WERI-Rb-1 (cell line): ENCODE measurements at places on chromosomes 3 and 15.

DNA sequence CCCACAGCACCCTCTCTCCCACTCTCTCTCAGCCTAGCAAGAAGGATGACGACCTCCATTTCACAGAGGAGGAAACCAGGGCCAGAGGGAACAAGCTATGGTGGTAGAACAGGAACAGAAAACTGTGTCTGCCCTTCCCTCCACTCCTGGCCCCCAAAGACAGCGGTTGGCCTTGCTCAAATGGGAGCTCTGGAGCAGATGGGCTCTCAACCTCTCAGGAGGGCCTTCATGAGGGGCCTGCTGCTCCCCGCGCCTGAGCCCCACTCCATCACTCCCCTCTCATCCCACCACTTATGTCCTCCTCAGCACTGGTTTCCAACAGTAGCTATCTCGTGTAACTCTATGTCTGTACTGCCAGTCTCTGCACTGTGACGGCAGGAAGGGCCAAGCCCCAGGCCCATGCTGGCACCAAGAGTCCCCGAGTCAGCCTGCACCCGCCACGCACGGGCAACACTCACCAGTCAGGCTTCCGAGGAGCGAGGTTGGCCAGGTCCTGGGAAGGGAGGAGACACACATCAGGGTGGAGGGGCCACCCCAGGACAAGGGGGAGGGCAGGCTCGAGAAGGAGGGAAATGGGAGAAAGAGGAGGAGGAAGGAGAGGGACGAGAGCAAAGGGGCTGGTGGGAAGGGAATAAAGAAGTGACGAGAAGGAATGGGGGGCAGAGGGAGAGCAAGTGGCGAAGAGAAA lies 45.5 kb downstream of the PTH1R start:
- no peak for DNase-seq

DNA sequence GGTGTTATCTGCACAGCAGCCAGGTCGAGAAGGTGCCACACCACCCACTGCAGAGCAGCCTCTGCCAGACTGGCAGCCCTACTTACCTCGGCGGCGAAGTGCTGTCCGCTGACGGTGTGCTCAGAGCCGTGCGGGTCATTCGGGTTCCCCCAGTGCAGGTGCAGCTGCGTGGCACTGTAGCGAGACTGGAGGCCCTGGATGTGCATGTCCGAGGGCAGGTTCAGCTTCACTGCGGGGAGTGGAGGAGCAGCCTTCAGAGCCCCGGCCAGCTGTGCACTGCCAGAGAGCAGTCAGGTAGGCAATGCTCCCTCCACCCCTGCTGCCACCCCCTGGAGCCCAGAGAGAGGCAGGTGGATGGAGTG lies 36.3 kb downstream of the CA12 start:
- DNase-seq = no peak

GRCh38 chr3:76897076-76897475 lies 142.8 kb upstream of the ROBO2 start:
- DNase-seq = no peak

- peak; percentile 93 for DNase-seq
Measured at GRCh38 chr15:83066734-83067637, at the start of gene BTBD1. BTBD1 (minus strand) TSS chr15:83067252; CDS start chr15:83067151, 101 bp downstream.

GRCh38 chr3:52122491-52122890 lies 31.7 kb downstream of the POC1A start:
- no peak for DNase-seq

DNA sequence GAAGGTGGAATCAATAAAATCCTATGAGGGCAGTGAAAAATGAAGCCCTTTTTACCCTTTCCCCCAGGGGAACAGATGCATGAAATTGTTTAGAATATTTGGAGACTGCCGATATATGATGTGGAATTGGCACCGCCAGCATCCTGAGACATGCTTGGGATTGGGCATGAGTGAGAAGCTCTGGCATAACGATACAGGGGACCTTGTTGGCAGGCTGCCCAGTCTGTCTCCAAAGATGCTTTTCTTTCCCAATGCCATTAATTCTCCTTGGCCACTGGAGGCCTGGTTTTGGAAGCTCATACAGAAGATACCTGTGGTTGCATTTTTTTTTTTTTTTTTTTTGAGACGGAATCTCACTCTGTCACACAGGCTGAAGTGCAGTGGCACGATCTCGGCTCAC lies 800.6 kb upstream of the LMCD1 start:
- no peak for DNase-seq

- DNase-seq = no peak
Measured at GRCh38 chr3:26480377-26480776, 142.2 kb upstream of the LRRC3B start.

DNA sequence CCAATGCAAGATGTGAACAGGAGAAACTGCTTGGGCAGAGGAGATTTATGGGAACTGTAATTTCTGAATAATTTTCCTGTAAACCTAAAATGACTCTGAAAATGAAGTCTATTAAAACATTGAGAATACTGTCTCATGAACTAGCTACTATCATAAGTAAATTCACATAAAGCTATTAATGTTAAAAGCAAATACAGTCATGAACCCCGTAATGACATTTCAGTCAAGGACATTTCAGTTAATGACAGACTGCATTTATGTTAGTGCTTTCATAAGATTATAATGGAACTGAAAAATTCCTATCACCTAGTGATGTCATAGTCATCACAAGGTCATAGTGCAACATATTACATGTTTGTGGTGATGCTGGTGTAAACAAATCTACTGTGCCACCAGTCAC lies 17.2 kb downstream of the CBLB start:
- no peak for DNase-seq

GRCh38 chr3:40118091-40118490 lies 191.4 kb upstream of the EIF1B start:
- DNase-seq = no peak

DNA sequence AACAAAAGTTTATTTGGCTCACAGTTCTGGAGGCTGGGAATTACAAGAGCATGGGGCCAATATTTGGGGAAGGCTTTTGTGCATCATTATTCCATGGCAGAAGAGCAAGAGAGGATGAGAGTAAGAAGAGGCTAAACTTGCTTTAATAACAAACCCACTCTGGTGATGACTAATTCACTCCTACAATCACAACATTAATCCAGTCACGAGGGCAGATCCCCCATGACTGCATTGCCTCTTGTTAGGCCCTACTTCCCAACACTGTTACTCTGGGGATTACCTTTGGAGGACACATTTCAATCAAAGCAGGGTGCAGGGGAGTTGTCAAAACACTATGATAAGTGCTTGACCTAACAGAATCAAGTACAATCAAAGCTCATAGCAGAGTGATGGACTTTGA lies 181.7 kb downstream of the BBX start:
- no peak for DNase-seq

GRCh38 chr3:123809597-123809996 lies 74.5 kb downstream of the MYLK start:
- no peak for DNase-seq

DNA sequence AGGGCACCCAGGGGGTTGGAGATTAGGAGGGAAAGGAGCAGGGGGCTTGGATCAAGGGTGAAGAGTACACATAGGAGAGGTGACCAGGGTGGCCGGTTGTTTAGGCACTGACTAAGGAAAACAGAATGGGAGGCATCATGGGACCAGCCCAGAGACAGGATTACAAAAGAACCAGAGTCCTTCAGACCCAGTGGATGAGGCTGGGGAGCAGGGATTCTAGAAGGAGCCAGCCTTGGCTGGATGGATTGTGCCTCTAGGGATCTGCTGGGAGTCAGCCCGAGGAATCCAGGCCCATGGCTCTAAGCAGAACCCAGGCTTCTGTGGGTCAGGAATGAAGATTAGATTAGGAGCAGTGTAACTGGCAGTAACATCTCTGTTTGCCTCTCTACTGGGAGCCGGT lies 98.6 kb downstream of the ARNT2 start:
- DNase-seq = no peak

DNA sequence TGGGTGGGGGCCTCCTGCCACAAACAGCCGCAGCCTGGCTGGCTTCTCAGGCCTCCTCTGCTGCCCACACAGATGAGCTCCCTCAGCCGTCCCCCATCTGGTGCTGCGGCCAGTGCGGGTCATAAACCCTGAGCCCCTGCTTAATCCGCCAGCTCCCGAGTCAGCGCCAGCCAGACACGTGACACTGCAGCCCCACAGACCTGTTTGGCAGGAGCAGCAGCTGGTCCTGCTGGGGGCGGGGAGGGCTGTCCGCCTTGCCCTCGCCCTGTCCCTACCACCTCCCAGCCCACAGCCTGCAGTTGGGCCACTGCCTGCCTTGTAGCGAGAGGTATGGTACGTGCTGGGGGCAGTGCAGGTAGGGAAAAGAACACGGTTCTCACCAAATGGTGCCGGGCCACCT lies 86.2 kb downstream of the IQSEC1 start:
- DNase-seq = peak; percentile 97

DNA sequence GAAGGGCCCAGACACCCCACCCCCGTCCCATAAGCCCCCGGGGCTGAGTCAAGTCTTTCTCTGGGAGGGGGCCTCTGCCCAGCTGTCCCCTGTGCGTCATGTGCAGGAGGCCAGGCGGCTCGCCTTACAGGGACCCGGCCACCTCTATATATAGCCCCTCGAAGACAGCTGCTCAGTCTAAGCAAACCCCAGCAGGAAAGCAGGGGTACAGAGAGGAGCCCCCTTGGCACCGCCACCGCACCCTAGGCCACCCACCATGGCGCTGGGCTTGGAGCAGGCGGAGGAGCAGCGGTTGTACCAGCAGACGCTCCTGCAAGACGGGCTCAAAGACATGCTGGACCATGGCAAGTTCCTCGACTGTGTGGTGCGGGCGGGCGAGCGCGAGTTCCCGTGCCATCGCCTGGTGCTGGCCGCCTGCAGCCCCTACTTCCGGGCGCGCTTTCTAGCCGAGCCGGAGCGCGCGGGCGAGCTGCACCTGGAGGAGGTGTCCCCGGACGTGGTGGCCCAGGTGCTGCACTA lies at the start of gene KLHL40:
Gene KLHL40 (plus strand): TSS at position 175 of the 519 bp plus-strand sequence. CDS start 82 bp downstream, at position 257.
- peak; percentile 5 for DNase-seq

GRCh38 chr15:25465835-25466234 lies 27.0 kb upstream of the UBE3A start:
- no peak for DNase-seq

DNA sequence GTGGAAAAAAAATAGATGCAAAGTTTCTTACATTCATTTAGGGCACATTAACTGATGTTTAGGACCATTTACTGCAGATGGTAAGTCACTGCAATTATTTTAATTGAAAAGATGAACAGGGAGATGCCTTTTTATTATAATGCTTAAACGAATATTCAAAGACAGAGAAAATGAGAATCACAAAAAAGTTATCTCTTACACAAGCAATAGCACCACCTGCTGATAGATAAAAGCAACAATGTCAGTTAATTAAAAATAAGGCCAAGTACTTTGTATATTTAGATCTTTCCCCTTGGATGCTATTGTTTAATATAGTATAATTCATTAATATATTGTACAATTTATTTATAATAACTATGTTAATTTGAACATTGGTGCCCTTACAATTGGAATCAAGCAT lies 55.9 kb downstream of the IFT80 start:
- no peak for DNase-seq

DNA sequence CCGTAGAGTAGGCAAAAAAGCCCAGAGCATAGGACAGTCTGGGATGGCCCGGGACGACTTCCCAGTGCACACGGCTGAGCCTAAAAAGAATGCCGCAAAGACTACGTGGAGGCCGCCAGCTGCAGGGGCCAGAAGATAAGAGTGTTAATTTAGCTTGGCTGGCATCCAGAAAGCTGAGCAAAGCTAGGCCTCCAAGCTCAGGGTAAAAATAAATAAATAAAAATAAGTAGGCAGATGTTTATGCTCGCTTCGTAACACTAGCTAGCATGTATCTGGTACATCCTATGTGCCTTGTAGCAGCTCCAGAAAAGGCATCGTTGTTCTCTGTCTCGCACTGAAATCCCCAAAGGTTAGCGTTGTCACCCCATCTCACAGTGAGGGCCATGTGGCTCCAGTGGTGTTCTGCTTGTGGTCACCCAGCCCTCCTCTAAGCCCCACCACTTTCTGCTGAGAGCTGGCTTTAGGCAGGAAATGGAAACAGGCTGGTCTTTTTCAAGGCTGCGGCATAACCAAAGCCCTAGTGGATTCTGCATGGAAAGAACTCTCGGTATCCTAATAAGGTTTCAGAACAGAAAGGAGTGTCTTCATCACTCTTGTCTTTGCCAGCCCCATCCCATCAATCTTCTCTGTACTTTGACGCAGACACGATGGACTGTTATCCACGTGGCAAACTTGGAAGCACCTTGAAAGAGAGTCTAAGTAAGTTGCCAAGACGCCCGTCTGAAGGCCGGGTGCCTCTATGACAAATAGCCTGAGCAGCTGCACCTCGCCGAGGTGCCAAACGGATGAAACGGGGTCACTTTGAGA lies 58.1 kb upstream of the MEF2A start:
- no peak for DNase-seq

DNA sequence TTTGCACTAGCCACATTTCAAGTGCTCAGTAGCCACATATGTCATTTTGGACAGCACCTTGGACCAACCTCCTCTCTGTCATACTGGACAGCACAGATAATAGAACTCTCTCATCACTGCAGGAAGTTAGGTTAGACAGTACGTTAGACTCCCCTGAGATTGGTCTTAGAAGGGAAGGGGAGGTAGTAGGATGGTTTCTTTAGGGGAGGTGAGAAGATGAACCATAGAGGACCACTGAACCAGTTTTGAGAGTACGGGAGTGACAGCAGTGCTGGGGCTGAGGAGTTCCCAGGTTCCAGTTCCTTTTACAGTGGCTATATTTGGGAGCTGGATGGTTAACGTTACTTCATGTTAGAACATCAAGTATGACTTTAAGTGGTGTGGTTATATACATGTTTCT lies 7.8 kb downstream of the LRCH3 start:
- no peak for DNase-seq

DNA sequence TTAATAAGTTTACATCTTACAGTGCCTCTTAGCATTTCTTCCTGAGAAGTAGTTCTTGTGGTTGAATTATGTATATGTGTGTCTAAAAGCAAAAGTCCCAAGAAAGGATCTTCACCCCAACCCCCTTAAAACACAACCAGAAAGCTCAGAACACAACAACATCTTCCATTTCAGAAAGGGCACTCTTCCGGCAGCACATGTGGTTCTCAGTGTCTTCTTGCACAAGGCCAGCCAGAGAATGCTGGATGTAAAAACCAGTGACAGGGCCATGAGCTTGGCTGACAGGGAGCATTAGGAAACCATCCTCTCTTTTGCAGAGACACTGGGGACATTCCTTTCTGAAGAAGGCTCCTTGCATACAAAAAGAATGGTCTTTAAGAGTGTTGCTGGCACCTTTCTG lies 45.0 kb downstream of the EEFSEC start:
- DNase-seq = no peak

GRCh38 chr15:72173401-72173800 lies 24.2 kb downstream of the GRAMD2A start:
- no peak for DNase-seq

GRCh38 chr3:70517124-70517890 lies 204.9 kb upstream of the MDFIC2 start:
- no peak for DNase-seq

GRCh38 chr3:120449701-120450599 lies 842 bp downstream of the FSTL1 start:
- DNase-seq = no peak

- DNase-seq = no peak
Measured at GRCh38 chr3:45844616-45845015, 2.7 kb upstream of the LZTFL1 start.
